NCI-H1417 treated with DMSO at 0.1 percent for 48 hours (cell line): ENCODE measurements at places on chromosomes 6 and 20.

DNA sequence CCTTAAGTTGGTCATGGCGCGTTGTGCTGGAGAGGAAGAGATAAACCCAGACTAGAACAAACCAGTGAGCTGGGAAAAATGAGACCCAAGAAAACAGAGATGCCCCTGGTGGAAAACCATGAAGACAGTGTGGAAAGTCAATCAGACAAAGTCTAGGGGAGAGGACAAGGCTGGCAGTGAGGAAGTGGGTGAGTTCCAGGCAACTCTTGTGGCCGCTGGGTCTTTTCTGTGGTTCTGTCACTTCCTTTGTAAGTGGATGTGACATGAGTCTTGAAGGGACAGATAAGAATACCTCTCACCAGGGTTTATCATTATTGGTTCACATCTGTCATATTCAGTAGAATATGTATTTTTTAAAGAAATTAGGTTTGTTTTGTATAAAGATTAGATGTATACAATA is 738.4 kb downstream of the DHX35 start:
- no peak for DNase-seq

DNA sequence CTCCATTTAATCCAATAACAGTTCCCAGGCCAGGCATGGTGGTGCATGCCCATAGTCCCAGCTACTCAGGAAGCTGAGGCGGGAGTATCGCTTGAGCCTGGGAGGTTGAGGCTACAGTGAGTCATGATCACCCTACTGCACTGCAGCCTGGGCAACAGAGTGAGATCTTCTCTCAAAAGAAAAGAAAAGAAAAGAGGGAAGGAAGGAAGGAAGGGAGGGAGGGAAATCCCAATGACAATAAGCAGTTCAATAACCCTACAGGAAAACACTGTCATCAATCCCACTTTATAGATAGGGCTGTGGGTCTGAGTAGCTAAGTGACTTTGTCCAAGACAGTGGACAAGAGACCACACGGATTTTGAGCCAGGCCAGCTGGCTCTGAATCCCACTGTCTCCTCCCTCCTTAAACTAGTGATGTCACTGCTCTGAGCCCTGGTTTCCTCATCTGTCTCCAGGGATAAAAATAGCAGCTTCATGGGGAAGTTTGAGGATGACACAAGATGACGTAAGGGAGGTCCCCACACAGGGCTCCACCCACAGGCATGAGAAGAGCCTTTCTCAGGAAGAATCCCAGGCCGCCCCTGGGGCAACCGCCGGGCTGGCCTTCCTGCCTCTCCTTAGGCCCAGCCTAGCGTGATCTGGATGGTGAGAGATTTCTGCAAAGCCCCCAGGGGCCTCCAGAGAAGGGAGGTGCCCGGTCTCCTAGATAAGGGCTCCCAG is 7.2 kb upstream of the TRIB3 start:
- DNase-seq = no peak

- no peak for DNase-seq
Measured at GRCh38 chr20:46835418-46835817, 59.2 kb upstream of the EYA2 start.

DNA sequence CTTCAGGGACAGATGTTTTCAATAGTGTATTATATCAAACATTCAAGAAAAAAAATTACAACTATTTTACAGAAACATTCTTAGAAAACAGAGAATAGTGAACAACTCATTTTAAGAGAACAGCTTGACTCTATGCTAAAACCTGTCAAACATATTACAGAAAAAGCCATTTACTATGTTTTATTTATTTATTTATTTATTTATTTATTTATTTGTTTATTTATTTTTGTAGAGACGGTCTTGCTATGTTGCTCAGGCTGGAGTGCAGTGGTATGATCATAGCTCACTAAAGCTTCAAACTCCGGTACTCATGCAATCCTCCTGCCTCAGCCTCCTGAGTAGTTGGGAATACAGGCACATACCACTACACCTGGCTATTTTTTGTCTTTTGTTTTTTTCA is 317.9 kb upstream of the HTR1E start:
- DNase-seq = no peak

GRCh38 chr6:130215526-130215925 is 7.2 kb downstream of the SAMD3 start:
- no peak for DNase-seq

GRCh38 chr20:59733351-59733750 is 129.0 kb downstream of the PHACTR3 start:
- no peak for DNase-seq
